ENCODE measurements at places on chromosomes 12 and 14.
A peak's percentile ranks its signal among the peaks of the same experiment; 100 is the strongest.

- no peak for DNase-seq
Measured at GRCh38 chr14:71620401-71620800, 311.8 kb upstream of the RGS6 start.

- no peak for DNase-seq
Measured at GRCh38 chr12:132287391-132288238, 41.8 kb downstream of the GALNT9 start.

- no peak for DNase-seq
Measured at GRCh38 chr14:70009961-70010360, 130.7 kb downstream of the SMOC1 start.

- DNase-seq, result no peak
Measured at GRCh38 chr12:57157588-57158173, 10.3 kb upstream of the LRP1-AS start.

- no peak for DNase-seq
Measured at GRCh38 chr12:26773313-26774104, 59.5 kb downstream of the ITPR2 start.

GRCh38 chr12:101891462-101891971, 14.1 kb downstream of the DRAM1 start:
- DNase-seq, result no peak

DNA sequence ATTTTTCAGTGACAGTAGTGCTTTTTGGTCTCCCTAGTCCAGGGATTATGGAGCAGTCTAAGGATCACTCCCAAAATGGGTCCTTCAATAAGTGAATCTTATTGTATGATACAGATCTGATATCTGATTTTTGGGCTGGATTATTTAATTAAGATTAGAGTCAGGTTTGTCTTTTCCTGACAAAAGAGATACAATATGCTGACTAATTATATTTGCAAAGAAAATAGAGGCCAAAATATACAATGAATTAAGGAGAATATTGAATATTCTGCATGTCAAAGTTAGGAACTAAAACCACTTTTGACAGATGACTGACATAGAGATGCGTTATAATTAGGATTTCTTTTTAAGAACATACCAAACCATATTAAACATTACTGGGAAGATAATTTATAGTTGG, 175.2 kb downstream of the FOXG1 start:
- DNase-seq, result no peak

GRCh38 chr12:32105986-32106516, 596 bp upstream of the BICD1 start:
- DNase-seq, result no peak

DNA sequence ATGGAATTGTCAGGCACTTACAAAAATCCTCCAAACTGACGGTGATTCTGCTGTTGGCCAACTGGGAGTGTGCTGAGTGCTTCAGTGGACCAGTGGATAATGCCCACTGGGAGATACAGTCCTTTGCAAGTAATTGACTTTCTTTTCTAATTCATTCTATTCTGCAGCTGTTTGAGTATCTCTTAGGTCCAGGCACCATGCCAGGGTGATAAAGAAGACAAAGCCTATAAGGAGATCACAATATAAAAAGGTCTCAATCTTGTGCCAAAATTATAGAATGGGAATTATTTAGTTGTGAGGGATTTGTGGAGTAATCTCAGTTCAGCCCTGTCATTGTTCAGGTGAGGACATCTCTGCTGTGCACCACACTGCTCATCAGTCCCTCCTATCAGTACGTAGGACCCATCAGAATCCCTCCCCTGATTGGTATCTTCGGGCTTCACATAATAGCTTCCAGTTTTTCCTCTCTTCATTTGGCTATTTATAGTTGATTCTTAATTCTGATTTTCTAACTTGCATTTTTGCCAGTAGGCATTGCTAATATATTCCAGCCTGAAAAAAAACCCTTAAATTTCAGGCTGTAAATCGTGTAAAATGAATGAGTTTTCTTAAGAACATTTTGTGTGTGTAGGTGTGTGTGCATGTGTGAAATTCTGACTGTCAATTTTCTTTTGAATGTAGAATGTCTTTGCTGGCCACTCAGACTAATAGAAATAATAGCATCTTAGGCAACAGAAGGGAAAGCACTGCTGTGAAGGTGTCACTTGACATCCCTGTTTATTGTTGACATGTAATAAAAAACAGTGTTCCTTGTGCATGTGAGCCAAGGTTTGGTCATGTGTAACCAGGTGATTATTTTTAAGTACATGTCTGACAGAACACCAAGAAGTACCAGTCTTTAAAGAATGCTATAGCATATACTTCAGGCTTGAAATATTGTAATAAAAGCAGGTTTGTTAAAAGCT, 457.6 kb upstream of the RGS6 start:
- no peak for DNase-seq

DNA sequence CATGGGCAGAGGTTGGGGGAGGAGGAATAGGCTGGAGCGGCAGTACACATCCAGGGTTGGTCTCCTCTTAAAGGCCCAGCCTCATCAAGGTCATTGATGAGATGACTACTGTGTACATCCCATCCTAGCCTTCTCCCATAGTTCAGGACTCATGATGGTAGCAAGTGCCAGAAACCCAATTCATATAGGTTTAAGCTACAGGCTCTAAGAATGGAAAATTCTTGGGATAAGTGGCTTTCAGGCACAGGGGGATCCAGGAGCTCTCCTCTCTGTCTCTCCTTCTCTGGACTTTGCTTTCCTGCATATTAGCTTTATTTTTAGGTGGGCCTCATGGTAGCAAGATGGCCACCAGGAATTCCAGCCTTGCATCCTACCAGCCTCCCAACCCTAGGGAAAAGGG, 6.3 kb downstream of the SDSL start:
- no peak for DNase-seq

DNA sequence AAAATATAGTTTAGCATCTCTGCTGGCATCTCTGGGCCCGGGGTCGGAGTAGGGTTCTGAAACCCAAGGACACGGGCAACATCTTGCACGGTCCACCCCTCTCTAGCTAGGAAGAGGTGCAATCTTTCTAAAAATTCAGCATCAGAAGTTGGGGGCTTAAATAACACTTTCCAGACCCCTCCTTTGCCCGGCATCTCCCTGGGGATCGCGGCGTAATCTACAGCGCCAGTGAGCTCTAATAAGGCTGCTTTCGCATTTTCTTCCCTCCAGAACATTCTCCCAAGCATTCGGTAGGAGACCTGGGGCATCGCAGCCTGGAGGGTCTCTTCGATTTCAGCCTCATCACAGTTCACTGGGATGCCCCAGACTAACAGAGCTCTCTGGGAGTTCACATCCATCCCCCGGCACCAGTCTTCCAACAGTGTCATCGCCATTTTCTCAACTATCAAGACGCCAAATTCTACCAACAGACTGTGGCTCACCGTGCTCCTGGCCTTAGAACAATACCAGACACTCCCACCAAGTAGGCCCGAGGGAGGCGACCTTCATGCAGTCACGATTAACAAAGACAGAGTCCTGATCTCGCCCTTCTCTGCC, 880 bp downstream of the PNMA1 start:
- DNase-seq, result no peak

GRCh38 chr12:78490861-78491260, 373.7 kb upstream of the SYT1 start:
- no peak for DNase-seq

DNA sequence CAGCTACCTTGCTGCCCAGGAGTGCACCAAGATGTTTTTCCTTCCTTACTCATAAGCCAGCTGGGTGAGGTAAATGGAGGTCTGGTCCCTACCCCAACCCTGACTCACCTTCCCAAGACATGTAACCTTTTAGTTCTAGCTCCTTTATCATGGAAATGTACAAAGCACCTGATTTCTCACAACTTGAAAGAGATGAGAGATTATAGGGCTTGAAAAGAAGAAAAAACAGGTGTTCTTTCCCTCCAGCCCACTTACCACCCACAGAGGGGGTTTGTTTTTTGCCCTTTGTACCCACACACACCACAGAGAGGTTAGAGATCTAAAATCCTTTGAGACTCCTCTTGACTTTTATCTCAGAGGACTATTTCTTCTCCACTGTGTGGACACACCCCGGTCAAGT, 21.1 kb downstream of the PLXNC1 start:
- DNase-seq, result no peak

DNA sequence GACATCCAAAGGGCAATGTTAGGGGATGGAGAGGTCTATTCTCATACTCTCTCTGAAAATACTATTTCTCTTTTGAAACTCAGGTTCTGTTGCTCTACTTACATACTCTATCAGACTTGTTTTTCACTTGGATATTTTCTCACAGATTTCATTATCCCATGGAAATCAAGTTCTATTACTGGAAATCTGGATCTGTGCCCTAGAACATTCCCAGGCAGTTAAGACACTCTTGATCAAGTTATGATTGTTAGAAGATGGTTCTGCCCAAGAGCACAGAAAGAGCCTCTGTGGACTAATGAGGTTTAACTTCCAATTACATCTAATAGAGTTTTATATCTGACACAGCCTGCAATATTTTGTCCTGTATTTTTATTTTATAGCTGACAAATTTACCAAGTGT, 591.0 kb upstream of the ATP2B1 start:
- no peak for DNase-seq

DNA sequence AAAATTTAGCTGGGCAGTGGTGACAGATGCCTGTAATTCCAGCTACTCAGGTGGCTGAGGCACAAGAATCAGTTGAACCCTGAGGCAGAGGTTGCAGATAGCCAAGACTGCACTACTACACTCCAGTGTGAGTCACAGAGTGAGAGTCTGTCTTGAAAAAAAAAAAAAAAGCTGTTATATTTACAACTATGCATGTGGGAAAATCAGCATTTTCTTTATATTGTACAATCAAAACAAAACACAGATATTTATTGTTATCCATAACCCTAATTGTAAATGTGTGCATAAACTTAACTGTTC, 12.5 kb downstream of the C1R start:
- DNase-seq, result no peak

DNA sequence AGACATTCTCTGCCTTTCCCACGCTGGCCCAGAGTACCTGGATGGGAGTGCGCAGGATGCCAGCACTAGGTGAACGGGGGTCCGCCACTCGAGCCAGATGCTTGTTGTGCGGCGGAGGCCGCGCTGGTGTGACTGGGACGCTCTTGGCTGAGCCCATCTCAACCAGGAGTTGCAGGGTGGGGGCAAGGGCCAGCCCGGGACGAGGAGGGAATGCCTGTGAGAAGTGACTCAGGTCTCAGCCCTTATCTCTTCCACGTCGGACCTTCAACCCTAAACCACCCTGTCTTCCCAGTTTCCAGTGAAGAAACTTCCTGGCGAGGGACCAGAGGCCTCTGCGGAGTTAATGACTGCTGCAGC, 312 bp downstream of the CDCA3 start:
- no peak for DNase-seq

DNA sequence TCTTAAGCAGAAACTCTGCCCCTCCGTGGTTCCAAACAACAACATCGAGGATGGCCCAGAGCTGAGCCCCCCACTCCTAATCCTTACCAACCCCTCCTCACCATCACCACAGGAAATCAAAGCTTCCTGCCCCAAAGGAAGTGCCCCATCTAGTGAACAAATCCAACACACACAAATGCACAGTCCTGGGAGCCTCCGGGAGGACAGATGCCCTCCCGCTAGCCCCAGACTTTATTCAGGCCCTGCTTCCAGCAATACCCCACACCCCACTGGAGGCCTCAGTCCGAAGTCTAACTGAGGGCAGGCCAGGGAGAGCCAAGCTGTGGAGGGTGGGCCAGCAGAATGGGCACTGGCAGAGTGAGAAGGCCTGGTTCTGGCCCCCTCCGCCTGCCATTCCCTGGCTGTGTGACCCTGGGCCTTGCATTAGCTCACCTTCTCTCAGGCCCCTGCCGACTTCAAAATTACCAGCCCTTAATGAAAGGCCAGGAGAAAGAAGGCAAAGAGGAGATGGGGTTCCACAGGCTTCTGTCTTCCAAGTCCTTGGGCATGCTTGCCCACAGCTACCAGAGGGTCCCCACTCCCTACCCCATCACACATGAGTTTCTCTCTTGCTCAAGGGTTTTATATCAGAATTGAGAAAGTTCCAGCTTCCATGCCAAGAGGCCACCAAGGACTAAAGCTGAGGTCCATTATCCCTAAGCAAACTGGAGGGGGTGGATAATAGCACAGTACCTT, 2.3 kb downstream of the HDAC7 start:
- no peak for DNase-seq

DNA sequence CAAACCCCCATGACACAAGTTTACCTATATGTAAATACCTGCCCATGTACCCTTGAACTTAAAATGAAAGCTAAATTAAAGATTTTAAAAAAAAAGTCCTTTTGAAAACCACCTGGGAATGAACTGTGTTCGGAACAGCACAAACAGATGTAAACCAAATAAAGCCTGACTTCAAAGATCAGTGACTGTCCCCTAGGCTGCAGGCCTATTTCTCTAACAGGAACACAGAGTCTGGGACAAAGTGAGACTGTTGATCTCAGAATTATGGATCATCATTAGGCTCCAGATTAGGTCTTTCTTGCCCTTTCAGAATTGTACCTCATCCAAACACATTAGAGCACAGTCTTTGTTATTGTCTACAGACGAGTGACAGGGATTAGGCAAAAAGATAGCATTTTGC, 54.6 kb downstream of the PAH start:
- DNase-seq, result no peak

- DNase-seq, result peak; percentile 38
Measured at GRCh38 chr14:76386944-76387782, 11.2 kb downstream of the ESRRB start.

GRCh38 chr12:92546635-92547348, 156.0 kb upstream of the PLEKHG7 start:
- no peak for DNase-seq

DNA sequence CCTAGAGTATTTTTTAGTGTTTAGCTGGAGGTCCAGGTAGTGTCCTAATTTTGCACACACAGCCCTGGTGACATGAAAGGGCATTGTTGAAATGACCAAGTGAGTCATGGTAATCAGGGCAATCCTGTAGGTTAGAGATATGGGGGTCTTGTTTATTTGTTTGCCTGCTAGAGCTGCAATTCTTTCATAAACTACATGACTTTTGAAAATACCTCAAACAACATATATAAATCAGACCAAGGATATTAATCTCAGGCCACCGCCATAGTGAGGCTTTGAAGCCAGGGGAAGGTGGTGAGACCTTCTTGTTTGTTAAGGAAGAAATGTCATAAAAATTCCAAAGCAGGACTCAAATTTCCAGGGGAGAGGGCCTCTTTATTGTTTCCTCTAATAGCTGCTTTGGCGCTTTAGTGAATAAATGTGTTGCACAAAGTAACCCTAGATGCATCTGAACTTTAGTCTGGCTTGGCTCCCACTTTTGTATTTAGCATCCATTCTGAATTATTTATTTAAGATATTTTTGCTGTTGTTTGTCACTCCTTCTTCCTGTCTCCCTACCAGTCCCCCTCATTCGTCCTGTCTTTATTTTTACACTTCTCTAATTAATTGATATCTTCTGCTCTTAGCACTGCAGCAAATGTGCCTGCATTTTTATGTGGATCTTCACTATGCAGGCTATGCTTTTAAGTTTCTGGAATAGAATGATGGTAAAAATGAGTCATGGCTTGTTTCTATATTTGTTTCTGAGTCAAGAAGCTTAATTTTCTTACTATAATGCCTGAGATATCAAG, 430.3 kb downstream of the RAD51B start:
- no peak for DNase-seq

DNA sequence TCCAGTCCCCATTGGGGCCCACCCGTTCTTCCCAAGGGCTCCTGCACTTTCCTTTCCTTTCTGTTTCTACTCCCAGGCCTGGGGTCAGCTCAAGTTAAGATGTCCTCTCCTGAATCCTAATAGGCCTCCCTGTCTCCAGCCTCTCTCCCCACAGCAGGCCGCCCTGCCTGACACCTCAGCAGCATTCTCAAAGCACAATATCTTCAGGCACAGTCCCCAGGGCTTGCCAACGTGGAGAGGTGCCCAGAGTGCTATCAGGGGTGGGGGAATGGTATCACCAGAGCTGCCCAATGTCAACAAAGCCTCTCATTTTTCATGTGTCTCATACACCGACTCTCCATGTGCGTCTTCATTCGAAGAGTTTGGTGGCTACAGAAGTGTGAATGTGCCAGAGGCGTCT, 123.0 kb downstream of the FOXN3 start:
- DNase-seq, result no peak

Data from stimulated activated CD4-positive, alpha-beta T cell treated with anti-CD3 and anti-CD28 coated beads, Interleukin-15, amount 100 ng/mL, for 1 hour (primary cell).